PC-9 (cell line): ENCODE measurements at places on chromosomes 12 and 14.

DNA sequence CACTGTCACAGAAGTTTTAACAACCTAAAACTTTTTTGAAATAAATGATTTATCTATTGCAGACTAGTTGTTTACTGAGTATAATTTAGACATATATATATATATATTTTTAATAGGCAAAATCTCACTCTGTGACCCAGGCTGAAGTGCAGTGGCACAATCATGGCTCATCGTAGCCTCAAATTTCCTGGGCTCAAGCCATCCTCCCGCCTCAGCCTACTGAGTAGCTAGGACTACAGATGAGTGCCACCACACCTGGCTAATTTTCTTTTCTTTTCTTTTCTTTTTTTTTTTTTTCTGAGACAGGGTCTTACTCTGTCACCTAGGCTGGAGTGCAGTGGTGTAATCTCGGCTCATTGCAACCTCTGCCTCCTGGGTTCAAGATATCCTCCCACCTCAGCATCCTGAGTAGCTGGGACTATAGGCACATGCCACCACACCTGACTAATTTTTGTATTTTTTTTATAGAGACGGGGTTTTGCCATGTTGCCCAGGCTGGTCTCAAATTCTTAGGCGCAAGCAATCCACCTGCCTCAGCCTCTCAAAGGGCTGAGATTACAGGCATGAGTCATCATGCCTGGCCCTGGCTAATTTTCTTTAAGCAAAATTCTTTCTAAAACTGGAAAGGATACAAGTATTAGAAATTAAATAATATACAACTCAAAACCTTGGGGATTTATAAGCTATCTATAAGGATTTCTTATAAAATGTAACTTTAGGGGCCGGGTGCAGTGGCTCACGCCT lies 23.1 kb downstream of the EEA1 start:
- no peak for DNase-seq
- no peak overlapping the region for H3K27ac ChIP-seq
- no peak overlapping the region for H3K4me3 ChIP-seq
- H3K36me3 ChIP-seq, result no peaks in the 10 kb centered on the region

DNA sequence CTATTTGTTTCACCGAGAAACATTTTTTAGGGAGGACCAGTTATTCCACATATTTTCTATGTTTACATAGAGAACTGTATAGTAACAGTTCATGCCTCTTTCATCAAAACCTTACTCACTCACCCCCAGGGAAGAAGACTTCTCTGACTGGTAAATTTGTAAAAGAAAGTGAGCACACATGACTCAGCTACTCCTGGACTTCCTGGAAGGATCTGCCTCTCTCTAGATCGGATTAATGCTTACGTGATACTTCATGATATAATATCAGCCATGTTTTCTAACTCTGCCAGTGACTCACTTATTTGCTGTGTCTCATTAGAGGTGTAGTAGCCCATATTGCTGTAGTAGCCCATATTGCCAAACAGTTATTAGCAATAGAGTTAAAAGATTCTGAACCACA lies 494.3 kb upstream of the ATXN7L3B start:
- peak overlapping the region; percentile 96 for H3K27ac ChIP-seq
- H3K4me3 ChIP-seq, result peak overlapping the region; percentile 15; the same call in 1 of the 2 replicates
- no peaks in the 10 kb centered on the region for H3K36me3 ChIP-seq
- DNase-seq, result peak; percentile 99

- no peak overlapping the region for H3K27ac ChIP-seq
- no peak for DNase-seq
- H3K4me1 ChIP-seq, result no peaks in the 10 kb centered on the region
- H3K4me3 ChIP-seq, result no peak overlapping the region
- peaks cover 14% of the 10 kb centered on the region for H3K36me3 ChIP-seq
- no peaks in the 10 kb centered on the region for H3K27me3 ChIP-seq
These were observed 46.0 kb upstream of the DYNC1H1 start for GRCh38 chr14:101918065-101918989.

GRCh38 chr12:117321572-117321971 lies 39.9 kb downstream of the NOS1 start:
- H3K27me3 ChIP-seq, result peaks cover 87% of the 10 kb centered on the region
- H3K4me3 ChIP-seq, result no peak overlapping the region
- no peak for DNase-seq
- no peak overlapping the region for H3K27ac ChIP-seq
- no peaks in the 10 kb centered on the region for H3K4me1 ChIP-seq

GRCh38 chr12:51879102-51879501 lies 8.8 kb upstream of the ANKRD33 start:
- H3K4me3 ChIP-seq, result no peak overlapping the region
- no peak for DNase-seq
- no peaks in the 10 kb centered on the region for H3K4me1 ChIP-seq
- H3K36me3 ChIP-seq, result no peaks in the 10 kb centered on the region
- no peak overlapping the region for H3K27ac ChIP-seq
- H3K27me3 ChIP-seq, result peaks cover 35% of the 10 kb centered on the region

GRCh38 chr12:62873116-62873825 lies 61.7 kb downstream of the PPM1H start:
- H3K27ac ChIP-seq, result peak overlapping the region; percentile 48
- DNase-seq, result peak; percentile 92
- no peak overlapping the region; the same call in 1 of the 2 replicates for H3K4me3 ChIP-seq
- H3K36me3 ChIP-seq, result no peaks in the 10 kb centered on the region

- DNase-seq, result peak; percentile 93
- peaks cover 10% of the 10 kb centered on the region; the same call in 1 of the 2 replicates for H3K4me1 ChIP-seq
- 0 out of 2 replicates have a peak overlapping the region, but pooled peaks have one; percentile 23 for H3K4me3 ChIP-seq
- no peak overlapping the region for H3K27ac ChIP-seq
- no peaks in the 10 kb centered on the region for H3K36me3 ChIP-seq
- H3K27me3 ChIP-seq, result peaks cover 45% of the 10 kb centered on the region
These were observed 13.2 kb upstream of the TIGAR start for GRCh38 chr12:4307593-4308333.

GRCh38 chr12:27186022-27186839 lies 57.9 kb upstream of the STK38L start:
- H3K4me1 ChIP-seq, result peaks cover 43% of the 10 kb centered on the region
- DNase-seq, result no peak
- H3K27me3 ChIP-seq, result no peaks in the 10 kb centered on the region
- H3K4me3 ChIP-seq, result no peak overlapping the region
- no peak overlapping the region; the same call in 1 of the 2 replicates for H3K27ac ChIP-seq
- no peaks in the 10 kb centered on the region for H3K36me3 ChIP-seq

DNA sequence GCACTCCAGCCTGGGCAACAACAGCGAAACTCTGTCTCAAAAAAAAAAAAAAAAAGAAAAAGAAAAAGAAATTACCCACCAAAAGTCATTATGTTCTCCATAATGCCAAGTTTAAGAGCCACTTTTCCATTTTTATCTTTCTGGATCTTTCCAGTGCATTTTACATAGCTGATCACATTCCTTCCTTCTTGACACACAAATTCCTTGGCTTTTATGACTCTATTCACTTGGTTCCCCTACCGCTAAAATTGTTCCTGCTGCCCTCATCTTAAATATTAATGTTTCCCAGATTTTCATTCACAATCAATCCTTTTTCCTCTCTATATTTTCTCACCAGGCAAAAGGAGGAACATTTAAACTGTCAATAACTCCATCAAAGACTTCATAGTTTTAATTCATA lies 20.2 kb downstream of the KLHL28 start:
- no peak overlapping the region for H3K4me3 ChIP-seq
- no peaks in the 10 kb centered on the region for H3K4me1 ChIP-seq
- DNase-seq, result no peak
- no peak overlapping the region for H3K27ac ChIP-seq
- peaks cover 18% of the 10 kb centered on the region for H3K36me3 ChIP-seq

- H3K4me3 ChIP-seq, result no peak overlapping the region
- no peaks in the 10 kb centered on the region for H3K27me3 ChIP-seq
- DNase-seq, result no peak
- H3K36me3 ChIP-seq, result no peaks in the 10 kb centered on the region
These were observed 79.1 kb downstream of the LRIG3 start for GRCh38 chr12:58841058-58841798.

DNA sequence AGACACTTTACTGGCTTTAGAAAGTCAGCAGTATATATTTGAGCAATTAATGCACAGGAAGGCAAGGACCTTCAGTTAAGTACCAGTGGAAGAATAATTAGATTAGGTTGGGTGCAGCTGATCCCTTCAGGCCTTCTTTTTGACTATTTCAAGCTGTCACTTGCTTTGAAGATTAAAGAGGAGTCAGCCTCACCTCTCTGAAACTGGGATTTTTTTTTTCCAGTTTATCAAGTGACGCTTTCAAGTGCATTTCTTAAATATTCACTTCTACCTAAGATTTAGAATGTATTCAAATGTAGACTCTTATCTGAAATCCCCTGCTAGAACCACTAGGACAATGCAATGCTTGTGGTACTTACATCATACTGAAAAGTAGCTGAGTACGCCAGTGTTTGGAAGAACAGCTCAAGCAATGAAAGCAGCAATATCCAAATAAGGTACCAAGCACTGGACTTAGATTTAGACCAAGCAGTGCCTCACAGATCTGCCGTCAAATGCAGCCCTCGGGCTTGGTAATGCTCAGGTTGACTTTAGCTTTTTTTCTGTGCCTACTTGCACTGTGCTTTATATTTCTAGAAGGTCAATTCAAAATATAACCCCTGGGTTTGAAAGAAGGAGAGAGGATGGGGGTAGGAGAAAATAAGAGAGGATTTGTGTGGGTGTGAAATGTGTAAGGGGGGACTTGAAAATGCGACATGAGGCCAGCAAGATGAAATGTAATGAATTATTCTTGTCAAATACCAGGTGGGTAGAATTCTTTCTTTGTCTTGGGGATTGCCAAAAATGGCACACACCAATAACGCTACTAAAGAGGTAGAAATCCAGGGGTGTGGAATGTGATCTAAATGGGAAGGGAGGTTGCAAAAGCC lies 3.7 kb upstream of the FERMT2 start:
- no peaks in the 10 kb centered on the region for H3K27me3 ChIP-seq
- H3K27ac ChIP-seq, result no peak overlapping the region
- H3K36me3 ChIP-seq, result no peaks in the 10 kb centered on the region

DNA sequence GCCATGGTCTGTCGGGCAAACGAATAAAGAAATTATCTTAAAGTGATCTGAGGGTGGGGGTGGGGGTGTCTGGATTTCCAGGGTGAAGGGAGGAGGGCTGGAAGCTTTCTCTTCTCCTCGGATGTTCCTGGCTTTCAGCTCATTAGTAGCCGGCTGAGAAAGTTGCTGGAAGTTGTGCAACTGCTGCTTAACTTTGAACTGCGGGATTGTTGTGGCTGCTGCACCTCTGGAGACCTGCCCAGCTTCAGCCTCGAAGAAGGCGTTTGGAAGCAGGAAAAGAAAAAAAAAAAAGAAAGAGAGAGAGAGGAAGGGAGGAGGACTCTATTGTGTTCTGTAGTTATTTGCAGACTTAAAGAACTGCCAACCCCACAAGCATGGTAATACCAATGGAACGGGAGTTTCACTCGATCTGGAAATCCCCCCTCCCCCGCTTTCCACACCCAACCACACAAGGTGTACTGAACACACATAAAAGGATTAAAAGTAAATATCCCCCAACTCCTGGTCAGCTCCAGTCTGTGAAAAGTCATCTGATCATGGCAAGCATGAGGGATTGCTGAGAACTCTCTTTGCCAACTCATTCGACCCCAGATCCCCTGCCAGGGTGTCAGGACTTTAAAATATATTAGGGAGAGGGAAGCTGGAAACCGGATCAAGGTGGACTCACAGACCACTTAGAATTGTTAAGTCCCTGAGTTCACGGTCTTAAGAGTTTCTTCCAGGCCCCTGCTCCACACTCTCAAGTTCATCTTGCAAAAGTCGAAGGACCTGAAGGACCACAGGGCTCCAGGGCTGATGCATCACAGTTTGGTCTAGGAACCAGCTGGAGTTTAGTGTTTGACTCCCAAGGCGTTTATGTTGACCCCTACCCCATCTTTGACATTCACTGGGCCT lies at the start of gene RASSF9:
Gene RASSF9 (minus strand): TSS at position 213 of the 894 bp plus-strand sequence. CDS start 208 bp downstream, at position 5.
- no peaks in the 10 kb centered on the region for H3K36me3 ChIP-seq
- DNase-seq, result peak; percentile 59
- no peak within 1 kb of the TSS for H3K27ac ChIP-seq
- no peaks in the 10 kb centered on the region for H3K27me3 ChIP-seq

- DNase-seq, result no peak
- H3K4me3 ChIP-seq, result no peak overlapping the region
- no peaks in the 10 kb centered on the region for H3K4me1 ChIP-seq
- no peaks in the 10 kb centered on the region for H3K36me3 ChIP-seq
- no peaks in the 10 kb centered on the region for H3K27me3 ChIP-seq
- H3K27ac ChIP-seq, result no peak overlapping the region
These were observed 79.8 kb upstream of the FSCB start for GRCh38 chr14:44586910-44587309.

- DNase-seq, result no peak
- no peaks in the 10 kb centered on the region for H3K27me3 ChIP-seq
- no peaks in the 10 kb centered on the region for H3K36me3 ChIP-seq
- no peak overlapping the region for H3K4me3 ChIP-seq
These were observed 135.8 kb downstream of the EML1 start for GRCh38 chr14:99928963-99929362.

- H3K27ac ChIP-seq, result no peak overlapping the region
- no peak overlapping the region for H3K4me3 ChIP-seq
- 0 out of 2 replicates have a peak, but pooled peaks cover 5% of the 10 kb centered on the region for H3K36me3 ChIP-seq
- DNase-seq, result no peak
These were observed 11.5 kb upstream of the PRKAG1 start for GRCh38 chr12:49030119-49030518.

DNA sequence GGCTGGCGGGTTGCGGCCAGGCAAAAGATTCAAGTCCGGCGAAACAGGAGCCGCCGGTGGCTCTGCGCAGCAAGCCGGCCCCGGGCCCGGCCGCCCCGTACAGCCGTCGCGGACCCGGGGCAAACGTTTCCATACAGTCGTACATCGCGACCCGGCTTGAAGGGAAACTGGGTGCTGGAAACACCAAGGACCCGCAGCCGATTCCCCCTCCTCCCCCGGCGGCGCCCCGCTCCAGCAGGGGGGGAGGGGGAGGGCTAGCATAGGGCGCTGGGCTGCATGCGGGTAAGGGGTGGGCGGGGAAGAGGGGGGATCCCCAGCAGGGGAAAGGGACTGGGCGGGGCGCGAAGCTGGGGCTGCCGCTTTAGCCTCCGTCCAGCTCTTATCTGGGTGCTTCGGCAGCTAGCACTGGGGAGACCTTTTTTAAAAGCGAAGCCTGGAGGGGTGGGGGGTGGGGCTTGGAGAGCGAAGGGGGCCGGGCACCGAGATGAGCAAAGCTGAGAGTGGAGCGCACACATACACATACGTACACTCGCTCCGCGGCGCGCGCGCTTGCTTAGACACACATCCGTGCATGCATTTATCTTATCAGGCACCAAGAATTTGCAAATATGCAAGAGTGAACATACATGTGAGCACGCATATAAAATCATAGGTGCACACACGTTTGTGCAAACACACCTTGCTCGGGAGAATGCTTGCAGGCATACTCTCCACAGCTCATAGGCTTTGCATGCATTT lies 11.9 kb downstream of the RARG start:
- peak overlapping the region; percentile 68 for H3K4me3 ChIP-seq
- DNase-seq, result peak; percentile 69
- H3K27me3 ChIP-seq, result no peaks in the 10 kb centered on the region

DNA sequence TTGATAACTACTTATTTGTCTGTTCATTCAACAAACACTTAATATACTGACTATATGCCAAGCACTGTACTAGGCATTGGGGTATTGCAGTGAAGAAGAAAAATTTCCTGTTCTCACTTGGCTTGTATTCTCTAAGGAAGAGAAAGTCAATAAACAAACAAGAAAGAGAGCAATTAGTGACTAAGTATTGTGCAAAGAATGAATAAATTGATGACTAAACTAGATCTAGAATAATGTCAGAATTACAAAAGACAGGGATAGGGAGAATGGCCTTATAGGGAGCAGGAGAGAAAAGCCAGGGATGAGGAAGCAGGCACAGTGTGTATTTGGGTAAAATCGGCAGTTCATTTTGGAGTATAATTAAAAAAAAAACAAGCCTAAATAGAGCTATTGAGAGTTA lies 4.2 kb upstream of the LIN7A start:
- H3K4me3 ChIP-seq, result no peak overlapping the region
- DNase-seq, result no peak
- H3K27me3 ChIP-seq, result no peaks in the 10 kb centered on the region
- H3K27ac ChIP-seq, result no peak overlapping the region
- no peaks in the 10 kb centered on the region for H3K4me1 ChIP-seq

- H3K27me3 ChIP-seq, result peaks cover 53% of the 10 kb centered on the region
- no peak overlapping the region for H3K4me3 ChIP-seq
- no peaks in the 10 kb centered on the region for H3K36me3 ChIP-seq
These were observed 52.4 kb upstream of the FICD start for GRCh38 chr12:108462686-108463085.
